Right lung (tissue), 10 donors: ENCODE measurements at places on chromosomes 1 and 21. TPM values are rescaled to one million over a fixed set of nuclear protein-coding genes. Genes with fewer than 3 reads are reported as not detected.

GRCh38 chr1:188723332-188724020 lies 1754.2 kb downstream of the BRINP3 start:
- no peak for DNase-seq

DNA sequence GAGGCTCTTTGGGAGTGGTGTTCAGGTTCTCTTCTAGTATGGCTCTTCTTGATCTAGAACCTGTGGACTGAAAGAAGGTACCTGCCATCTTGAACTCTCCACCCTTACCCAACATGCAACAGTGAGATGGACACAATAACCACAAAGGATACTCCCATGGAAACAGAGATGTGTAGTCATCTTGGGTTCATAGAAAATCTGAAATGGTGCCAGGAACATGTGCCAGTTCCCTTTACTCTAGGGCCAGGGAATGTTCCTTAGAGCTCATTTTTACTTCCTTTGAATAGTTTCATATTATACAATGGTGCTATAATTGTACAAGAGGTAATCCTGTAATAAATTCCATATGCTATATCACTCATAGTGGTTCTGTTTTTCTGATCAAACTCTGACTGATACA lies 13.2 kb upstream of the SCYL3 start:
- DNase-seq: no peak

- no peak for DNase-seq
These were observed 16.0 kb downstream of the DIO1 start for GRCh38 chr1:53909946-53910345.

DNA sequence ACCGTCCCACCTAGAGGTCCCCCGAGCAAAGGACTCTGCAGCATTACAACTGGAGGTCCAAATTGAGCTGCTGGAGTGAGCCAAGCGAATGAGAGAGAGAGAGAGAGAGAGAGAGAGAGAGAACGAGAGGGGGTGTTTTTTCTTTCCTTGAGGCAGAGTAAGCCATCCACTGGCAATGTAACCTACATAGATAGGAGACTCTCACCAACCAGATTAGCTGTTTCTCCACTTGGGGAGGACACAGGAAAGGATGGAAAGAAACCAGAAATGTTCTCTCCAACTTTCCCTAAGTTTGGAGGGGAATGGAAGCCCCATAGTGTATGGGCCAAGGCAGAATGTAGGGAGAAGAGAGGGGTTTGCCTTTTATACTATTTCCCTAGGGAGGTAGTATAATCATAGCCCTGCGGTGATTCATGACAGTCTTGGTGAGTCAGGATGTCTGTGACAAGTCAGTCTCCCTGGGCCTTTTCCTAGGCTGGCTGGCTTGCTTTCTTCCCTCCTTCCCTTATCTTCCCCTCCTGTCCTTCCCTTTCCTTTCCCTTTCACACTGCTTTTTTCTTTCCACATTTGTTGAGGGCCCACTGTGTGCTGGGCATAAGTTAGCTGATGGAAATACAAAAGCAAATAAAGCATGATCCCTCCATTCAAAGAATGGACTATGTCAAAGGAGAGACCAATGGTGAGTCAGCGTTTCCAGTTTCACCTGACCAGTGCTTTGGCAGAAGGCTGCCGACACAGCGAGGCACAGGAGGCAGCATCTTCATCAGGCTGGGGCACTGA lies 7.1 kb downstream of the FNDC7 start:
- no peak for DNase-seq

DNA sequence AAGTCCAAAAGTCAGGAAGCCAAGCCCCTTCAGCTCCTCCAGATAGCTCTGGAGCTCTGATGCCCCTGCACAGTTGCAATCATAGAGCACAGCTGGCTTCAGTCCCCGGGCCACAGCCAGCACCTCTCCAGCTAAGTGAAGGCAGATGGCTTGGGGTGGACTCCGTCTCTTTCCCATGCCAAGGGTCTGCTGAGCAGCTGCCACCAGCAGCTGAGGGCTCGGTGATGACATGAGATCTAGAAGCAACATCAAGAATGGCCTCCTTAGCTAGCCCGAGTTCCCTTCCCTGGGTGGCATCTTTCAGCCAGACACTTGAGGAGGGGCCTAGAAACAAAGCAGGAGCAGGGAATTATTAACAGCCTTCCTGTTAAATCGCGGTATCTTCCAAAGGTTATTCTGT lies 973 bp downstream of the C1orf74 start:
- DNase-seq: no peak

DNA sequence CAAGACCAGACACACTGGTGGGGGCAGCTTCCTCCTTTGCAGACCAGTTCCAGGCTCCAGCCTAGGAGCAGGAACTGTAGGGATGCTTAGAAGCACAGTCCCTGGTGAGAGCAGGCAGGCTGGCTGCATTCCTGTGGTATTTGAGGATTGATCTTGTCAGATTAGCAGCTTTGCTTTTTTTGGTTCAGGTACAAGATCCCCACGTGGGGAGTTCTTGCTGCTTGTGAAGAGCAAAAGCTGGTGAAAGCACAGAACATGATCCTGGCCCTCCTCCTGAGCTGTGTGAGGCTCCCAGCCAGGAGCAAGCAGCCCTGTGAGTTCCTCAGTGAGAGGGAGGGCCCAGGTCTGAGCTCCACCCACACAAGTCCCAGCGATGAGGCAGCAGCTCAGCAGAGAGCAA lies 75.3 kb upstream of the ARTN start:
- no peak for DNase-seq

DNA sequence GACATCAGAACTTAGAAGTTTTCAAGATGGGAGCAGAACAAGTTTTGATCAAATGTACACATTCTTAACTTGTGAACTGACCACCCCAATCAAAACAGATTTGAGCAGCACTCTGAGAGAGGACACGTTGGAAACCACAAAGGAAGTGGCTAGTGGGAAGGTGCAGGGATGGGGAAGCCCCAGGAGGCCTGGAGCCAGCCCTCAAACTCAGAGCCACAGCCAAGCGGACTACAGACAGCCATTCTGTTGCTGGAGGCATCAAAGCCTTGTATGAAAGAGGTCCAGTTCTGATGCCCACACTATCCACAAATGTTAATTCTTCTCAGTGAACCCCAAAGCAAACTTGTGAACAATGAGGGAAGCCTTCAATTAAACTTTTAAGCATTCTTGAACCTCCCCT lies 143.6 kb upstream of the RAB4A start:
- DNase-seq: no peak

DNA sequence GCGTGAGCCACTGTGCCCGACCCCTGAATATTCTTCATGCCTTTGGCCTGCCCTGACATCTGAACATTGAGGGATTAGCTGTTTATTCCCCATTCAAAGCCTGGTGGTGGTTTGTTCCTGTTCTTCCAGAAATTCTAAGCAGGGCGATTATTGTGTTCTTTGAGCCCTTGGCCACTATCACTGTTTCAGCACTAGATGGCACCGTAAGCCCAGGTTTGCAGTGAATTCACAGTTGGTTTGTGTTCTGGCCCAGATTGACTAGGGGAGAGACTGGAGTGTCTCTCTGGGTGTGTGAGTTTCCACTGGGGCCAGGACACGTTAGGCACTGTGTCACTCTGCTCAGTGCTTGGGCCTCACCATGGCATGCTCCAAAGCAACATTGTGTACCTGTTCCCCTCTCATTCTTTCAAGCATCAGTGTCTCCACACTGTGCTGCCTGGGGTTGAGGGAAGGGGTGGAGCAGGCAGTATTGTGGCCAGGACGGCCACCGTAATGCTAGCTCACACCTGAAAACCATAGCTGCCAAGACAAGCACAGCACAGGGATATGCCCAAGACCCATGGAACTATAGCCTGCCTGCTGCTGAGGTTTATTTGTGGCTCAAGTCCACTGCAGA lies 52.7 kb downstream of the PKN2 start:
- no peak for DNase-seq

Gene HORMAD1
- not detected for polyA plus RNA-seq

Gene ILDR2
- polyA plus RNA-seq: 0.57 TPM
